SIG-M5 (cell line): ENCODE measurements at places on chromosomes 6 and 20.

GRCh38 chr20:18019068-18019467, 38.6 kb downstream of the OVOL2 start:
- DNase-seq = no peak

DNA sequence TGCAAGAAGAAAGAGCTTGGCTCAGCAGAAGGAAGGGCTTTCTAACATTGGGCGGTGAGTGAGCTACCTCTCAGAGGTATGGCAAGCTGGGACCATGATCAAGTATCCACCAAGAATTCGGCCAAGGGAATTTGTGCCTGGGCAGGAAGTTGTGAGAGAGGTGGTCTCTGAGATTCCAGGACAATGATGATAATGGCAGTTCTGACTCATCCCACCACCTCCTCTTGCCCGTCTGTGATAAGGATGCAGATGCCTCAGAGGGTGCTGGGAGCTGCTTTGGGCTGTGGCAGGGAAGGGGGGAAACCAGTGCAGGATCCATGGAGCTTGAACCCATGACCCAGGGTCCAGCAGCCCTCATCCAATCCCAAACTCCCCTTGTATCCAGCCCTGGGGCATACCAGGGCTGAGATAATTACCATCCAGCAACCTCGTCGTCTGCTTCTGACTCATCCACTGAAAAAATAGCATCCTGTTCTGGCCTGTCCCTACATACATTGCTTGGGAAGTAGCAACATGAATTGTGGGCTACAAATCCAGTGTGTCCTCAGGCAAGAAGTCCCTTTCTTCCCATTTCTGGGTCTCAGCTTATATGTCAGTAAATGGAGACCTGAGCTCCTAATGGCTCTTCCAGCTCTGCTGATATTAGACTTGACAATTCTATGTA, 5.9 kb downstream of the TGM6 start:
- no peak for DNase-seq

GRCh38 chr20:10553326-10553984, 118.3 kb downstream of the SLX4IP start:
- DNase-seq = no peak

DNA sequence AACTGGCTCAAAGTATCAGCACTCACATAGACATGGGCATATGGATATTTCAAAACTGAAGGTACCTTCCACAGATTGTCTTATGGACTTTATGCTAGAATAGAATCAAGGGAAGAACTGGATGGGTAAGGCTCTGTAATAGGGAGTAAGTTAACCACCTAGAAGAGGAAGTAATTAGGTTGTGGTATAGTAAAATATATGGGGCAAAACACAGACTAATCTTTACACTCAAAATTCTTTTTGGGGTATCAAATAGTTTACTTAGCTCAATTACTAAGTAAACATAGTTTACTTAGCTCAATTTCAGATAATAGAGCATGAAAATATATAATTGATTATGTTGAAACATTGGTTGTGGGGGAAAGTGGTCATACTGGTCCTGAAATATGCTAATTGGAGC, 94.2 kb upstream of the ATXN1 start:
- no peak for DNase-seq

- DNase-seq = no peak
These were observed 165.2 kb upstream of the TOP1 start for GRCh38 chr20:40863355-40863919.

GRCh38 chr6:118419448-118420394, 128.4 kb upstream of the PLN start:
- DNase-seq = no peak

DNA sequence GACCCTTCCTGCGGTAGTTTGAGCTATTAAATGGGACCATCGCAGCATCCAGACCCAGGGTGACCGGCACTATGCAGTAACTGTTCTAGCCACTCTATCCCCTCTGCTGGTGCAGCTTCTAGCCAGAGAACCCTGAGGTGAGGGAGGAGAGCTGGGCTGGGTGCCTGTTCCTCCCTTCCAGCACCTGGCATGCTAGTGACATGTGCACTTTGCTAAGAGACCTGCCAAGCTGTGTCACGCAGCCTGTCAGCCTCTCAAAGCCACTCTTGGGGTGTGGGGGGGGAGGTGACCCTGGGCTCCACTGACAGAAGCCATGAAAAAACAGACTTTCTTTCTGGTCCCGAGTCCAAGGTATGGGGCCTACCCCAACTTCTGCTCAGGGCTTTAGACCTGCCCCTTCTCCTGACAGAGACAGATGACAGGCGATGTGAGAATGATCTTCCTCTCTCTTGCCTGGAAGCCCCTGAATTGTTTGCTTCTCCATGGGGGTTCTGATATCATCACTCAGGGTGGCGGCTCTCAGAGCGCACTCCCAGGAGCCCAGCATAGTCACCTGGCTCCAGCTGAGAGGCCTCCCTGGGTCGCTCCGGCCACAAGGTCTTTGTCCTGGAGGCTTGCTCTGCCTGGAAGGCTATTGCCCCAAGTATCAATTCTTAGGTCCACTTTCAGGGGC, 47.2 kb upstream of the MLN start:
- no peak for DNase-seq

DNA sequence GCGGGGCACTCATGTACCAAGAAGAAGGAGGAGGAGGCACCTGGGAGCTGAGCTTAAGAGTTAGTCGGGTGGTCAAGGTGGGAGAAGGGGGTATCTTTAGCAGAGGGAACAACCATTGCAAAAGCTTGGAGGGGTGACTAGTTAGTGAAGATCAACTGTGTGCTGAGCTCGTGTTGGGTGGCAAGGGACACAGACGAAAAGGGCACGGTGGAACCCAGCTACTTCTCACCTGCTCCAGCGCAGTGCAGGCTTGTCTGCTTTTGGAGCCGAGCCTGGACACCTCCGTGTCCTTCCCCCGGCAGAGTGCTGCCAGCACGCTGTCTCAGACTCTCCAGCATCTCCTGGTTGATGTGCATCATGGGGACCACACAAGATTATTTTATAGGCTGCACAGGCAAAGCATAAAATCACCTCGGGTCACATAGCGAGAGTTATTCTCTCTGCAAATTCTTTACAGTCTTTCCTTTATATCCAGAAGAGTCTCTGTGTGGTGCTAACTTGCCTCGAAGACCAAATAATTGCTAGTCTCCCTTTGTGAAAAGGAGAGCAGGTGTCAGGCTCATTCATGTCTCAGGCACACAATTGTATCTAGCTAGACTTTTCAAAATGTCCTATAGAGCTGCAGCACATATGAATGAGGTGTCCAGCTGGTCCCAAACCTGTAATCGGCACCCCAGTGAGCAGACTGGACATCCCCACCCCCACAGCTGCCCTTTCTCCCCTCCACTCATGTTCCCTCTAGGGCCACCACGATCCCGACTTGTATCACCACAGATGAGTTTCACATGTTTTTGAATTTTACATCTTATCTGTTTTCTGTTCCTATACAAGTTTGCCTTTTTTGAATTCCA, 123.4 kb downstream of the CEBPB start:
- no peak for DNase-seq

- no peak for DNase-seq
These were observed 230.1 kb downstream of the NFATC2 start for GRCh38 chr20:51312480-51312783.

DNA sequence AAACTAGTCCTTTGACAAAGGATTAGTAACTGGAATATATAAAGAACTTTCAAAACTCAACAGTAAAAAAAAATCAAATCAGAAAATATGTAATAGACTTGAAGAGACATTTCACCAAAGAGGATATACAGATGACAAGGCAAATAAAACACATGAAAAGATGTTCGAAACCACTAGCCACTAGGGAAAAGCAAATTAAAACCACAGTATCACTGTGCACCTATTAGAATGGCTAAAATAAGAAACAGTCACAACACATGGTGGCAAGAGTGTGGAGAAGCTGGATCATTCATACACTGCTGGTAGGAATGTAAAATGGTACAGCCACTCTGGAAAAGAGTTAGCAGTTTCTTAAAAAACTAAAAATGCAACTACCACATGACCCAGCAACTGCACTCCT, 14.9 kb downstream of the ZBTB2 start:
- no peak for DNase-seq

DNA sequence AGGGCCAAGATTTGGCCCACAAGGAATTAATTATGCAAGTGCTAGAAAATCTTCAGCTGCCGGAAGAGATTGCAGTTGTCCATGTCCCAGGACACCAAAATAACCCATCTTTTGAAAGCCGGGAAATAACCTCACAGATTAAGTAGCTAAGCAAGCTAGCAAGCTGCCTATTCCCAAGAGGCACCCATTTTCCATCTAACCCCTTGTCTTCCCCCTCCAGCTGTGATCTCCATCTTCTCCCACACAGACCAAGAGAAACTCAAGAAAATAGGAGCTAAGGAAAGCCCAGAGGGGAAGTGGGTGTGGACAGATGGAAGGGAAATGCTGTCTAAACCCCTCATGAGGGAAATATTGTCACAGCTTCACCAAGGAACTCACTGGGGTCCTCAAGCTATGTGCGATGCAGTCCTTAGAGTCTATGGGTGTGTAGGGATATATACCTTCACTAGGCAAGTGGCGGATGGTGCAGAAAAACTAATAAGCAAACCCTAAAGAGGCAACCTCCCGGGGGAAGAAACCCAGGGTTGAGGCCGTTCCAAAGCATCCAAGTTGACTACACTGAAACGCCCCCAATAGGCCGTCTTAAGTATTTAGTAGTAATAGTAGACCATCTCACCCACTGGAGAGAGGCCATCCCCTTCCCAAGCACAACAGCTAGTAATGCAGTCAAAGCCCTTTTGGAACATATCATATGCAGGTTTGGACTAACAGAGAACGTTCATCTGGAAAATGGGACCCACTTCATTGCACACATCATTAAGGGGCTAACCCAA, 64.3 kb upstream of the PRSS16 start:
- no peak for DNase-seq

DNA sequence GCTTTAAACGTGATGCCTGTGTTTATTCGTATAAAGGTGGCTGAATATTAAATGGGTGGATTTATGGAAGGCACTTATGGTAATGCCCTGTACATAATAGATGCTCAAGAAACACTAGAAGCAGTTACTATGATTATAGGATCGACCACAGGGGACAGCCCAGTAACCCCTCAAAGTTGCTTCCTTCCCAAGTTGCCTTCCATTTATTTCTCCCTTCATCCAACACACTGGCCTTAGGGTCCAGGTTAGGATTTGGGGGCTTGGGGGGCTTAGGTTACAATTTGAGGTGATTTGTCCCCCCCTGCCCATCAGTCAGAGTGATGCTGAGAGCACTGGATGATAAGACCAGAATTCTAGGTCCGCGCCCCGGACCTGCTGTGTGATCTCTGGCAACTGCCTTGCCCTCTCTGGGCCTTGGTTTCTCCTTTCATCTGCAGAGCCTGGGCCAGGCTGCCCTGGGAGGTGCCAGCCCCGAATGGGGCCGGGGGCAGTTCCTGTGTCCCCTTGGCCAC, 101.5 kb downstream of the CEBPB start:
- DNase-seq = no peak

DNA sequence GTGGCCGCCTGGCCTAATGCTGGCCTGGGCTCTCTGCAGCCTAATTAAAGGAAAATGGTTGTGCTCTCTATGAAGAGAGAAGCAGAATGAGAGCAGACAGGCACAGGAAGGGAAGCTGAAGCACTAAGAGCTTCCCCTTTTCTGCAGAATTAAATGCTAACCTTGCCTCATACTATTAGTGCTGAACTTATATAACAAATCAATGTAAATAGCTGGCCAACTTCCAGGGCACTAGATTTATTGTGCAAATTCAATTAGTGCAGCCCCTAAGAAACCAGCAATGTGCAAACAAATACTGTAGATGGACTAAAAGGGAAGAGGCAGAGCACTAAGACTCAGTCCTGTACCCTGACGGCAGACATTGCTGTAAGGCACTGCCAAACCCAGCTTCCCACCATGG, 36.1 kb upstream of the INSM1 start:
- DNase-seq = no peak

- no peak for DNase-seq
These were observed 800.6 kb upstream of the MAP3K7 start for GRCh38 chr6:91387290-91388059.

DNA sequence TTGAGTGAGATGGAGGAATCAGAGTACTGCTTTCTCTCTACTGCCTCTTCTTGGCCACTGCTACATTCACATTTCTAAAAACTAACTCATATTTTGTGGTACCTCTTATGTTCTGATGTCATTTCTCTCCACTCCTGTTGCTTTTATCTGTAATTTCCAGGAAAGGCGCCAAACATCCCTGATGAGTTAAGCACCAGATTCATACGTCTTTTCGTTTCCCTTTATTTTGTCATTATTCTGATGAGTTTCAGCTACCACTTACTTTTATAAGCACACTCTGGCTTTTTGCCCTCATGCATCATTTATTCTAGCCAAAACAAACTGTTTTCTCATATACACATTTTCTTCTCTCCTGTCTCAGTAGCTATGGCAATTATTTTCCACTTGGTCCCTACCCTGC, 680.0 kb downstream of the RNF144B start:
- no peak for DNase-seq

GRCh38 chr20:19890445-19891051, 126.6 kb upstream of the NAA20 start:
- no peak for DNase-seq

GRCh38 chr6:118529756-118530155, 18.3 kb upstream of the PLN start:
- DNase-seq = no peak

DNA sequence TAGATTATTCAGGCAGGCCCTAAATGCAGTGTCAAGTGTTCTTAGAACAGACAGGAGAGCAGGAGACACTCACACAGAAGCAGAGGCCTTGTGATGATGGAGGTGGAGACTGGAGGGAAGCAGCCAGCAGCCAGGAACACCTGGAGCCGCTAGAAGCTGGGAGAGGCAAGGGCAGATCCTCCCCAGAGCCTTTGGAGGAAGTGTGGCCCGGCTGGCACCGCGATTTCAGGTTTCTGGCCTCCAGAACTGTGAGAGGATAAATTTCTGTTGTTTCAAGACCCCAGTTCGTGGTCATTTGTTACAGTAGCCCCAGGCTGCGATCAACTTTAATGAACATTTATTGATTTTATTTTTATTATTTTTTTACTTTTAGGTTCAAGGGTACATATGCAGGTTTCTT, 203.0 kb downstream of the QKI start:
- no peak for DNase-seq

- DNase-seq = no peak
These were observed 7.6 kb downstream of the DHX35 start for GRCh38 chr20:38969708-38970107.

DNA sequence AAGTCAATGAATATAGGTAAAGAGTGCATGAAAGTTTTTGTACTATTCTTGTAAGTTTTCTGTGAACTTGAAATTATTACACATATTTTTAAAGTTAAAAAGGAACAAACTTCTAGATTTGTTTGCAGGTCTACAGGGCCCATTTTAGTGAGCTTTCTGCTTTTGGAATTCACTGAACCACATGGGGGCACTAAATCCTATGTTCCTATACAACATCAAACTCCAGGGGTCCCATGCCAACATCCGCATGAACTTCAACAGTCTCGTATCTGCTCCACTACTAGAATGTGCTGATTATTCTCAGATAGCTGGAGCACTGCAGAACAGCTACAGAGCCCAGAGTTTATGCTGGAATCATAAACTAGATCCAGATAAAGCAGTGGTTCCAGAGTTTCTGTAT, 347.9 kb upstream of the SPTLC3 start:
- no peak for DNase-seq

DNA sequence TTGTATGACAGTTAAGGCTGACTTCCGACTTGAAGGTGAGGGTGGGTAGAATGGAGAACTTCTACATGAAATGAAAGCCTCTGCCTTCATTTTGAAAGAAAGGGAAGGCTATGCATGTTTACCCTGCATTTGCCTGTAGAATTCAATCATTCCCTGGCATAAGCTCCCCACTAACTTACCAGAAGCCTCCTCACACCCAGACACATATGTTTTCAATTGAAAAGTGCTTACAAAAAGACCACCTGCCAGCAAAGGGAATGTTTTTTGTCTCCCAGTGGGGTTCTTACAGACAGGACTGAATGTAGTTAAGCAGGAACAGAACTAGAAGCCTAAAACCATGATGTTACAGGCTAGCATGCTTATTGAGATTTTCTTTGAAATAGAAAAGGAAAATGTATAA, 392.1 kb upstream of the HSF2 start:
- no peak for DNase-seq
